ENCODE measurements at places on chromosomes 2 and 18.
A peak's percentile ranks its signal among the peaks of the same experiment; 100 is the strongest.

- DNase-seq: no peak
Measured at GRCh38 chr2:118010473-118010872, 3.4 kb downstream of the CCDC93 start.

- DNase-seq: no peak
Measured at GRCh38 chr2:48727560-48727959, 28.0 kb downstream of the LHCGR start.

DNA sequence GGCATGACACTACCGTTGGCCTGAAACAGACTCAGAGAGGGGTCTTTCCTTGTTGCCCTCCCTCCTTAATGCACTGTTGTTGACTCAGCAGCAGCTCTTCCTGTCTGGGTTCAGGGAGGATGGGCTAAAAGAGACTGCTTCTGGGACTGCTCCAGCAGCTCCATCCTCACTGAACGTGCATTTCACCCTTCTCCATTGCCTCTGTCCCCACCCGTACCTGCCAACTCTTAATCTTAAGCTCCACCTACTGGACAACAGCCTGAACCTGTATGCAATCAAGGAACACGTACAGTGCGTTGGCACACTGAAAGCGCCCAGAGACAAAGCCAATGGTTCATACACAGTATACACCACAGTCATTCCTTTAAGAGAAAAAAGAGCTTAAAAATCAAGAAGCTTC lies 230.8 kb upstream of the RAB6C start:
- DNase-seq: peak; percentile 74

- no peak for DNase-seq
Measured at GRCh38 chr2:20574930-20575329, 76.0 kb downstream of the HS1BP3 start.

DNA sequence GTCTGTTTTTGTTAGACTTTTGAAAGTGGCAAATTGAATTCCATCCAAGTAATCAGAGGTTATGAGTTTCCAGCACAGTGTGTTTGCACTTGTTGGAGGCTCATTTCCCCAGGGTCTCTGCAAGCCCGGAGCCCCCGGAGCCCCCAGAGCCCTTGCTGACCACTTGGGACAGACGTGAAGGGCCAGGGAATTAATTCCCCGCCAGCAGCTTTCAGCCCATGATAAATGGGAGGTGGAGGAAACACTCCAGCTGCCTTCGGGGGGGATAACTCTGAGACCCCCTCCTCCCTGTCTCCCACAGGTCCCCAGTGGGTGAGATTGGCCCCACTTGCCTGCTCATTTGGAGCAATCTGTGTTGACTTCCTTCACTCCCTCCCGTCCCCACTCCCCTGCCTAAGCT lies 79.2 kb downstream of the KLHL29 start:
- no peak for DNase-seq

DNA sequence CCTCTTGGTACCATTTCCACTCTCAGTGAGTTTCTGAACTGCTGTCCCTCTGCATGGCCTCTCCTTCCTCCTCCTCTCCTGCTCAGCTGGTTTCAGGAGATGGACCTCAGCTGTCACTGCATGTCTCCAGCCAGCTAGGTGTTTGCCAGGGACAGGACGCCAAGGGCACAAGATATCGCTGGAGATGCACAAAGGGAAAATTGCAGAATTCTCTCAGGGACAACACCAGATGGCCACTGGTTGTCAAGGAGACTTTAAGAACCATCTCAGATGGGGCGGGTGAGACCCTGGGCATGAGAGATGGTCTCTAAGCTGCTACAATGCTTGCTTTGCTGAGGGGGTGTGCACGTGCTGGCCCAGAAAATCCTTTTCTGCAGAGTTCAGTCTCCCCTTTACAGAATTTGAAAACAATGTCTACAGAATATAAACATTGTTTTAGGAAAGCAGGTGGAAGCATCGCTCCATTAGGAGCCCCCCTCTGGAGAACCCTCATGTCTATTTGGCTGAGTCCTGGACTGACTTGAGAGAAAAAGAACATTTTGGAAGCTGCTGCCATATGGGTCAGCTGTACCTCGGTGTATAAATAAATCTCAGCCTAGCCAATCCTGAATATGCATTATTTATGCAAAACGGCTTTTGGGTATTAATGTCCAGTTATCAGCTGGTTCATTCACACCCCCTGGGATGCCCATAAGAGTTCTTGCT lies 57.8 kb upstream of the SPP2 start:
- DNase-seq: no peak

DNA sequence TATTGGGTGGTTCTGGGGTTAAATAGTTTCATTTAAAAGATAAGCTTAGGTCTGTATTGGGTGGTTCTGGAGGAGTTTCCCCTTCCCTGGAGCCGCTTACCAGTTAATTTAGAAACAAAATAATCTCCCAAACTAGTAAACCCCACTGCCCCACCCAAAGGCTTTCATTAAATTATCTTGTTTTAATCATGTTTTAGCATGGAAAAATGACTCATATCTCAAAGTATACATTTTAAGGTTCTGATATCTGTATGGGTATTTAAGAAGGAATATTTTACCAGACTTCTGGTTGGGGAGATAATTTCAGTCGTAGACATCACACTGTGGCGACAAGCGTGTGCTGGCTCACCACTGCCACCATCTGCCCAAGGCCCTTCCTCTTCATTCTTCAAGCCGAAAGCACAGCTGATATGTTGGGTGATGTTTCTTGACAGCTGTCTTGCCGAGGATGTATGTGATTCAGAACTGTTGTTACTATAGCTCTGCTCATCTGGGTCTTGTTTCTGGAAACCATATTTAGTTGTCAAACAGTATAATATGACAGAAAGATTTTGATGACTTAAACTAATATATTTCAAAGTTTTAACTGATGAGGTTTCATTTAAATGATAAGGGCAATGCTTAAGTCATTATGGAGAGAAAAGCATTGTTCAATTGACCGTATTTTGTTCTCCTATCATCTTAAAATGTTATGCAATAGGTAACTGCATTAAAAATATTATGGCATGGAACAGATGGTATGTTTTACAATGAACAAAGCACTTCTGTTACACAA lies 5.1 kb downstream of the FIGLA start:
- peak; percentile 74 for DNase-seq

DNA sequence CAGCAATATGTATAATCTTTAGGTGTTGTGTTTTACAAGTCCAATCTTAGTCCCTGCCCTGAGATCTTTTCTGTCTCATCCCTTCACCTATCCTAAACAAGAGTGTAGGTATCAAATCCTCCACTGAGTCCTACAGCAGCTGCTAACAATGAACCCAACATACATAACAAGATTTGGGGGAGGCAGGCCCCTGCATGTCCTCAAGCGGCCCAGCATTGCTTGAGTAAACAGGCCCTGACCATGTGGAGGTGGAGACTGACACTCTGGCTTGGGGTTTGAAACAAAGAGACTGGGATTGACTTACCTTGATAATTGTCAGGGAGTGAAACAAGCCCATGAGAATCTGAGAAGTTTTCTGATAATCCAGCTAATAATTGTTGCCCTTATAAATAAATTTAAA lies 213.4 kb downstream of the STK39 start:
- no peak for DNase-seq

DNA sequence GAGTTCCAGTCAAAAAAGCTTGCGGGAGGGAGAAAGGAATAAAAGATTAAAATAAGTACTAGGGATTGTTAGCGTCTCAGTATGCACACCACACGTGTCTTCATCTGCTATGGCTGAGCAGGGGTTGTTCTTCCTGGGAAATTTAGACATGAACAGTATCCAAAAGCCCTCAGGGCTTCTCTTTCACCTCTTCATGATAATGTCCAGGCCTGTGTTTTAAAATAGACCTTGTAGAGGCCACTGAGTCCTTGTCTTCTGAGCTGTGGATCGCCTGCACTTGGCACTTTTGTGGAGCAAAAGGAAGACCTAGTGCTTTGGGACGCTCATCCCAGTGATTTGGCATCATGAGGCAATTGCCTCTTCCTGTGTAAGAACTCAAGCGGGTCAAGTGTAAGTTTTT lies 52.4 kb downstream of the CFAP221 start:
- no peak for DNase-seq

- DNase-seq: no peak
Measured at GRCh38 chr2:55862246-55862645, 61.3 kb downstream of the EFEMP1 start.

DNA sequence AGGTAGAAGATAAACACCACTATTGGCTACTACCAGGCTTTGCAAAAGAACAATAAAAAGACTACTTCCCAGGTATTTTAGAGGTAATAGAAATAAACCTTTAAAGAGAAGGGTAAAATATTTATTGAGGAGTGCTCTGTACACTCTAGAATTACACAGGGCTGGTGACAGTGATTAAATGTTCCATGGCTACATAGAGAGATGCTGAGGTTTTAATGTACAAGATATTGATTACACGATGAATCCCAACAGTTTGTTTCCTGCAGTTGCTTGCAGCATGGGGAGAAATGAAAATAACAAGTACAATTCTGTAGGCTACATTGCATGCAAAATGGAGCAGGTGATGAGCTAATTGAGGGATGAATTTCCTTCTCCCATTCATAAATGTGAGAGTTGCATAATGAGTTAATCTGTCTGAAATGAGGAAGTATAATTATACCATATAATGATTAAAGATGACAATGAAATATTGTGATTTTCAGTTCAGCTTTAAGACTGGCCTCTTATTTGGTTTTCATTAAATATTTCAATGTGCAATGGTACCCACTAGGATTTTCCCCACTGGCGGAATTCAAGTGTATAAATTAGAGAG lies 266.1 kb downstream of the SOCS6 start:
- DNase-seq: no peak

GRCh38 chr2:119772767-119773166 lies 13.0 kb downstream of the PTPN4 start:
- DNase-seq: no peak

DNA sequence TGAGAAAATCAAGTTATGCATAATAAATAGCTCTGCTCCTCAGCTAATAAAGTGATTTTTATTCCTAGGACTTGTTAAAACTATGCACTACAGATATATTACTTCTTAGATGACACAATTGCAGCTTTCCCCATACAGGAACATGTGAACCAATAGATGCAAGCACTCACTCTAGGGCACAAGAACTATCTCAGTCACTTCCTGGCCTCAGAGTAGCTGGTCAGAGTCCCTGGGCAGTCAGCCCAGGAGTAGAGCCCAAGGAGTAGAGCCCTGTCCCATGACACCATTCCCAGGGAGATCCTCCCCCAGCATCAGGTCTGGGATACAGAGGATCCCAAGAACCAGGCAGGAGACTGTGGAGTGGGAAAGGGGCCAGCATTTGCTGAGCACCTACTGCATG lies 2.7 kb downstream of the TNS1 start:
- no peak for DNase-seq

DNA sequence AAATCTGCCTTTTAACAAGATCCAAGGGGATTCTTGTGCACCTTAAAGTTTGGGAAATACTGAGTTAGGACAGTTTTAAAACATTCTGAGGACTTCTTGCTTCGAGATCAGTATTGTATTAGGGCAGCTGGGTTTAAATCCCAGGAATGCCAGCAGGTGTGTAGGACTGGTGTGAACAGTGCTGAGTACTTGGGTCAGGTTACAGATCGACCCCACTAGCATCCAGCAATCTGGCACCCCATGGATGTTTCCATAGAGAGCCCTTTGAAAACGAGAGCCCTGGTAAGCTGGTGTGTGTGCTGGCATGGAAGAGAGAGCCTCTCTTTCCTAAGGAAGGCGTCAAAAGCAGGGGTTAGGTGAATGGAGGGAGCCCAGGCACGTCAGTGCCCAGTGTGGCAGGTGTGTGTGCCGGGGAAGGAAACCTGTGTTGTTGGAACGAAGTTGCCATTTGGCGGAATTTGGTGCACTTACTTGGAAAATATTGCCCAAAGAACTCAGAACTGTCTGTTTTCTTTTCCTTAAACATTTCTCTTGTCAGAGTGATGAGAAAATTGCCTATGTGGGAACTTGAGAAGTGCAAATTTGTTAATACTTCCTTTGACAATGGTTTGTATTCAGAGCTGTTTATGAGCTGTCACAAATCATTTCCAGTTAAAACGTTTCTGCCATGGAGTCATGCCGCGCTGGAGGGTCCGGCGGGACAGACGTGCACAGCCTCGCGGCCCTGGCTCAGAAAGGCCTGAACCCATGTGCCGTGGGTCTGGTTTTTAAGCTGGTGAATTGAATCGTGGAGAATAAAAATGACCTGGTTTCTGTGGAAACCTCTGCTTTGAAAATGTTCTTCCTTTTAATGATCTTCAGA lies 38.1 kb downstream of the LDLRAD4 start:
- DNase-seq: peak; percentile 83

DNA sequence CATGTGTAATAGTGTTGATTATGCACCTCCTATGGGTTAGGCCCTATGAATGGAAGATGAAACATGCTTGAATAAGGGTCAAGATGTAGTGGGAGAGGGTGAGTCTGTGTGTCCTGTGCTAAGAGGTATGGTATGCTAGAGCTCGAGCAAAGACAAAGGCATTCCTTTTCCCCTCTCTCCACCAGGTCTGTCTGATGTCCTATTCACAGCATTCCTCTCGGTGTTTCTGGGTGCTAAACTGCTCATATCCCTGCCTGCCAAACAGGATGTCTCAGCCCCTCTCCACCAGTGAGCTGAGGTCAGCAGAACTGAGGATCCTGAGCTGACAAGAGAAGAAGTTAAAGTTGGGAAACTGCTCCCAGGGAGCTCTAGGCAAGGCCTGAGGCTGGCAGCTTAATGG lies 344.9 kb downstream of the TSN start:
- DNase-seq: peak; percentile 3

DNA sequence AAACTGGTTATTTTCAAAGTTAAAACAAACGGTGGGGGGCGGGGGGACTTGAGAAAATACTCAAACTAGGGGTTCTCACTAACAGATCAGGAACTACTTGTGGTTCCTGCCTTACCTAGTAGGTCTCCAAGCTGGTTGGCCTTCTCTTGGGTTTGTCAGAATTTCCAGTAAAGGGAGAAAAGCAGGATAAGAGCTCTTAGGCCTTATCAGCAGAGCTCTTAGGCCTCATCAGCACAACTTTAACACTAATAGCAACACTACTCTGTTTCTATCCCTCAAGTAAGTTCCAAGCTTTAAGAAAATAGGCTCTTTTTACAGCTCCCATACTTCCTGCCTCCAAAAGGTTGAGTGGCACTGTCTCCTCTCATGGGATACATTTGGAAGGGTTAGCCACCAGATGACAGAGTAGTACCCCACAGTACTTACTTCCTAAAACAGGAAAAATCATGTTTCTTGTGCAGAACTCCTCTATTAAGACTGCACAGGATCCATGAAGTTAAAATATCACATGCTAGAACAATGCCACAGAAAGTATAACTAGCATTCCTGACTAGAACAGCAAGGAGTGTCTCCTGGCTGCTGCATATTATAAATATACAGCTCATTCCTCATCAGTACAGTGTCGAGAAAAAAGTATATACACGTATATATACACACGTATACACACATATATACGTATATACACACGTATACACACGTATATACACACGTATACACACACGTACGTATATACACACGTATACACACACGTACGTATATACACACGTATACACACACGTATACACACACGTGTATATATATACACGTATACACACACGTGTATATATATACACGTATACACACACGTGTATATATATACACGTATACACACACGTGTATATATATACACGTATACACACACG lies 6.1 kb downstream of the FBXO11 start:
- no peak for DNase-seq

- no peak for DNase-seq
Measured at GRCh38 chr18:79571211-79572092, 108.2 kb upstream of the CTDP1 start.

Measured in H7 (cell line).